Fibroblast of lung (primary cell): ENCODE measurements at places on chromosomes 1 and 21.

GRCh38 chr1:30311749-30312148 lies 411.6 kb downstream of the MATN1 start:
- no peaks in the 10 kb centered on the region for H3K36me3 ChIP-seq
- no peaks in the 10 kb centered on the region for H3K4me1 ChIP-seq
- DNase-seq, result no peak
- H3K27me3 ChIP-seq, result no peaks in the 10 kb centered on the region
- H3K27ac ChIP-seq, result no peak overlapping the region
- H3K4me3 ChIP-seq, result no peak overlapping the region

GRCh38 chr1:9065213-9065751 lies 4.2 kb downstream of the SLC2A5 start:
- no peak overlapping the region for H3K4me3 ChIP-seq
- H3K27me3 ChIP-seq, result no peaks in the 10 kb centered on the region
- H3K27ac ChIP-seq, result no peak overlapping the region
- no peak for DNase-seq
- no peaks in the 10 kb centered on the region for H3K36me3 ChIP-seq

GRCh38 chr1:12712076-12712475 lies 3.8 kb upstream of the AADACL3 start:
- DNase-seq, result no peak
- no peak overlapping the region for H3K4me3 ChIP-seq
- no peak overlapping the region for H3K27ac ChIP-seq
- H3K27me3 ChIP-seq, result no peaks in the 10 kb centered on the region
- no peaks in the 10 kb centered on the region for H3K4me1 ChIP-seq
- H3K36me3 ChIP-seq, result no peaks in the 10 kb centered on the region

DNA sequence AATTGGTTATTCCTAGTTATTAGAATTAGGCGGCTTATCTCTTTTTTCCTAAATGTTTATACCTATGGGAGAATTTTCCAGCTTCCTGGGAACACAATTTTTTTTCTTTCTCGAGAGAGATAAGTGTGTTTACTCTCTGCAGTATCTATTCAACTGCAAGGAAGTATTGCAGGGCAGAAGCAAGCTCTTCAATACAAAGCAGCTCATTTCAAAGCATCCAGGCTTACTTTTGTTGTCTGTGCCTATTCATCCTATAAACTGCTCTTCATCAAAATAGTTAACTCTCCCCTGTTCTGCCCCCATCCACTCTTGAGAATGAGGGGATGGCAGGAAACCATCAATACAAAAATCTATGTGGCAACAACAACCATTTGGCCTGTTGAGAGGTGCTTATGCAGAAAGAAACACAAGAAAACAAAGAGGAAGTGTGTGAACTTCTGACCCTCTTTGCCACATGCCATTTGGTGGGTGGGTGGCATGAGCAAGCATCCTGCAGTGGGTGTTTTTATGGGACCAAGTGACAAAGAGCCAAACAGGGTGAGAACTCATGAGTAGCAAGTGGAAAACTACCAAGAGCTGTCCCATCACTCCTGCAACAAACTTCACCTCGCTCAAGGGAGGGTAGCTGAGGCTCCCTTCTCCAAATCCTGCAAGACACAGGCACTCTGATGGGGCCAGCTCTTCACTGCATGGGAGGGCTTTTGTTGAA lies 50.6 kb upstream of the MRPS6 start:
- no peak overlapping the region for H3K27ac ChIP-seq
- H3K36me3 ChIP-seq, result no peaks in the 10 kb centered on the region
- H3K27me3 ChIP-seq, result no peaks in the 10 kb centered on the region

DNA sequence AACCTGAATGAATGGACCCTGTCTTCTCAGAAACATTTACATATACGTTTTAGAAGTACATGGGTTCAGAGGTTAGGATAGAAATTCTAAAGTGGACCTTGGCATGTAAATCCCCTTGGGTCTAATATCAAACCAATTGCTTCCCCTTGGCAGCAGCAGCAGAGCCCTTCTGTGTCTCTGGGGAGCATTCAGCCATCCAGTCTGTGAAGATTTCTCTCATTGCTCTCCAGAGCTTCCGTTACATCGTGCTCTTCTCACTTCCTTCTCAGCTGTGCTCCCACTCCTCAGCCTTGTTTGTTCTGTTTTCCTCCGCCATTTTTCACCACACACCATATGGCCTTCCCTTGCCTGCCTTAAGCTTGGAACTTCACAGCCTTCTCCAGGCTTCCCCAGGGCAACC lies 61.5 kb upstream of the ATP1B1 start:
- no peak for DNase-seq
- no peaks in the 10 kb centered on the region for H3K36me3 ChIP-seq
- H3K4me1 ChIP-seq, result no peaks in the 10 kb centered on the region
- no peaks in the 10 kb centered on the region for H3K27me3 ChIP-seq
- H3K27ac ChIP-seq, result no peak overlapping the region
